ENCODE measurements at places on chromosomes 7 and 10.

DNA sequence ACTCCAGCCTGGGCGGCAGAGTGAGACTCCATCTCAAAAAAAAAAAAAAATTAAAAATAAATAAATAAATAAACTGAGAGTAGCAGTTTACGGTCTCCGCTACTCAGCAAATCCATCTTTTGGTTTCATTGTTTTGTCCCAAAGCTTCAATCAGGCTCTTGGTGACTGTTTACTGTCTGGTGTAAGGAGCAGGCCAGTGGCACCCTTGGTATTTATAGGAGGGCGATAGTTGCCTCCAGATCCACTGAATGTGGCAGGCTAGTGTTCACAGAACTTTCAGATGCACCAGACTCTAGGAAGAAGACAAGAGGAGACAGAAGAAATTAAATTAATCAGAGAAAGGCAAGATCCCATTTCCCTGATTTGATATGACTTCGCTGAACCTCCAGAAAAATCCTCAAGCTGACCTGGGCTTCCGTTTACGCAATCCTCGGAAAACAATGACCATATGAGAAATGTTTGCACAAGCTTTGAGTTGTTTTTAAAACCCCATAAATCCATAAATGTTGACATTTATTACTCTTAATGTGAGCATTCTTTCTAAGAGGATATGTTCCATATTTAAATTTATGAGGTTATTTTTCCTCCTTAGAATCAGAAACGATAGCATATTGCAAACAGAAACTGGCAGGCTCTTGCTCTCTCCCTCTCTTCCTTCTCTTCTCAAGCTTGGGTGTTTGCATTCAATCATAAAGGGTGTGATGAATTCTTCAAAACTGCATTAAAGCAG is 7.1 kb upstream of the MUC3A start:
- DNase-seq: no peak

DNA sequence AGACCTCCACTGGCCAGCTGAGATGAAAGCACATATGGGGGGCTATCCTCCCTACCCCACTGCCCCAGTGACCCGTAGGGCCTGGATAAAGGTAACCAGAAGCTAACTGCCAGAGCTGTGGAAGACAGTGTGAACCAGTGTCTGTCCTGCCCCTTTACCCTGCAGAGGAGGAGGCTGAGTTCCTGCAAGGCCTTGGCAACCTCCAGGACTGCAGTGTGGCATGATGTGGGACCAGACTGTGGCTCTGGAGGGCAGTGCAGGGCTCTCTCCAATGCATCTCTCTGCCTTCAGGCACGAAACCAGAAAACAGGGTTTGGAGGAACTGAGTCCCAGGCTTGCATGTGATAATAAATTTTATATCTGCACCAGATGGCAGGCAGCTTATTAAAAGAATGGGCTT is 93.1 kb downstream of the EPC1 start:
- no peak for DNase-seq

- no peak for DNase-seq
Measured at GRCh38 chr10:124595143-124595883, 133.7 kb downstream of the LHPP start.

GRCh38 chr7:37212556-37212955 is 236.1 kb downstream of the ELMO1 start:
- DNase-seq: no peak

- DNase-seq: no peak
Measured at GRCh38 chr10:112227331-112227987, 43.9 kb upstream of the GPAM start.

GRCh38 chr10:17236468-17237148 is 8.6 kb downstream of the VIM start:
- no peak for DNase-seq

DNA sequence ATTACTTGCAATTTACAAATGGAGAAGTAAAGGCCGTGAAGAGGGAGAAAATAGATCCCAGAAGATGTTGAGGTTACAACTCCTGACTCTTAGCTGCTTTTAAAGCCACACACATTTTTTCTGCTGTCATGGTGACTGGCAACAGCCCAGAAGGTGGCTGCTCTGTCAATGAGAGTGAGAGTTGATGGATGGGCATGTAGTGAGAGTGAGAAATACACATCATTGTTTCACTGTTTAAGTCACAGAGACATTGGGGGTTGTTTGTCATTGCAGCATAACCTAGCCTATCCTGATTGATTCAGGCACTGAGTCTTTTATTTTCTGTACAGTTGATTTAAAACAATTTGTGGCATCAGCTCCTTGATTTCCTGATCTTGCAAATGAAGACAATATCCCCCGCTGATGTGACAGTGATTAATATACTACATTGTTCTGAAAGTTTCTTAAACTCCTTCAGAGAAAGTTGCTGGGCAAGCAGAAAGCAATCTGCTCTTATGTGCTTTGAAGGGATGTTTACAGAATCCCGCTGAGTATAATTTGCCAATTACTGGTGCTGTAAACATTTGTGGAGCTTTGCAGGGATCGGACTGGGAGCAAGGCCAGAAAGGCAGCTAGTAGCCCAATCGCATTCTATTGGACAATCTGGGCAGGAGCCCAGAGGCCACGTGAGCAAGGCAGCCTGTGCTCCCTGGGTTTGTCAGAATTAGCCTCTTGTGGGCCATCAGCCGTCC is 229.6 kb downstream of the PRPF18 start:
- no peak for DNase-seq

DNA sequence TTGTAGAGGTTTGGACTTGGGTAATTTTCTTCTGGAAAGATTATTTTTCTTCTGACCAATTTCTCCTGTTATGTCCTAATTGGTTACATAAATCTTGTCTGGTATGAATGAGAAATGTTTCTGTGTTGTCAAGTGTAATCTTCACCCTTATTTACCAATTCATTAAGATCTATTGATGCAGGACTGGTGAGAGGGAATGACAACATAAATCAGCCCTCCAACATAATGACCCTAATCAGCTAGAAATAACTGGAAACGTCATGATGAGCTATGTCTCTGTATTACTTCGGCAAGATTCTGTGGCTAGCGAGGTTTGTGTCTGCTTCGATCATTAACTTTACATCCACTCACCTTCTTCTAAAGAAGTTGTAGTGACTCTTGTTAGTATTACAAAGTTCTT is 3.5 kb downstream of the FOXP2 start:
- no peak for DNase-seq
